ENCODE measurements at places on chromosomes 7 and 10. TPM values are rescaled to one million over a fixed set of nuclear protein-coding genes. Genes with fewer than 3 reads are reported as not detected.

GRCh38 chr10:74417397-74417796, 266.4 kb downstream of the ADK start:
- peaks cover 6% of the 10 kb centered on the region for H3K36me3 ChIP-seq
- DNase-seq = no peak
- H3K27ac ChIP-seq = no peak overlapping the region
- no peaks in the 10 kb centered on the region for H3K27me3 ChIP-seq

DNA sequence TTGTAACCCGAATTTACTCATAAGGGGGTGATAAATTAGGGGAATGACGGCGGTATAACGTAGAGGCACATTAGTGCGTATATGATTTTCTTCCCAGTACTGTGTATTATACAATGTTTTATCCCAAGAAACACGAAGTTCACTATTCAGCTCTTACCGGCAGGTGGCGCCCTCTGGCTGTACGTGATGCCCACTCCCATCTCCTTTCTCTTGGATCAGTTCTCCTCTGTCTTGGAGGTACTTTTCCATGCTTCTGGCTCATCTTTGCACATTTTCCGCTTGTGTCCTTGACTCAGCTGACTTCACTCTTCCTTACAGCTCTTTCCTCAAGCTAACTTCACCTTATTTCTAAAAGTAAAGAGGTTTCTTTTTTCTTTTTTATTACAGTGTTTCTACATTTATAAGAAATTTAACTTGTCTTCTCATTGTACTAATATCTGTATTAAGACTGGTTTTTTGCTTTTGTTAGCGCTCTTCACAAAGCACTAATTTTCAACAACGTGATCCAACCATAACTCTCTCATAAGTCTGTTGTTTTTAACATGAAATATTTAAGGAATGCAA, 21.3 kb downstream of the TMEM176B start:
- H3K27ac ChIP-seq = no peak overlapping the region
- peak; percentile 38 for DNase-seq
- no peak overlapping the region for H3K4me3 ChIP-seq
- H3K27me3 ChIP-seq = peaks cover 7% of the 10 kb centered on the region

DNA sequence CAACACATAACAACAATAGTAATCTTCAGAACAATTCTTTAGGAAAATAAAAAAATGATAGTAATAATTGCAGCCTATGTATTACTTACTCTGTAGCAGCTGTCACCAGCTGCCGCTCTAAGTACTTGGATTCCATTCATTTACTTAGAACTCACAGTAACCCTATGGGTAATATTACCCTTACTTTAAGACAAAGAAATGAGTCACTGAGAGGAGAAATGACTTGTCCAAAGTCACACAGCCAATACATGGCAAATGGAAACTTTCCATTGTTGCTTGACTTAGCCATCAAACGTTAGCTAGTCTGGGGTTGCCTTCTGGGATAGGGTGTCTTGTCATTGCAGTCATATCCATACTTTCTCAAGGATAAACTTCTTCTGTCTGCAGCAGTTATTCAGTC, 3.6 kb downstream of the CCNY start:
- peaks cover 50% of the 10 kb centered on the region for H3K4me1 ChIP-seq
- H3K36me3 ChIP-seq = peaks cover 9% of the 10 kb centered on the region
- DNase-seq = no peak
- H3K27ac ChIP-seq = no peak overlapping the region
- H3K27me3 ChIP-seq = no peaks in the 10 kb centered on the region

The GAD2 gene
- total RNA-seq = not detected

The IFIT1B gene
- not detected for total RNA-seq
